ENCODE measurements at places on chromosomes 13 and 19.

DNA sequence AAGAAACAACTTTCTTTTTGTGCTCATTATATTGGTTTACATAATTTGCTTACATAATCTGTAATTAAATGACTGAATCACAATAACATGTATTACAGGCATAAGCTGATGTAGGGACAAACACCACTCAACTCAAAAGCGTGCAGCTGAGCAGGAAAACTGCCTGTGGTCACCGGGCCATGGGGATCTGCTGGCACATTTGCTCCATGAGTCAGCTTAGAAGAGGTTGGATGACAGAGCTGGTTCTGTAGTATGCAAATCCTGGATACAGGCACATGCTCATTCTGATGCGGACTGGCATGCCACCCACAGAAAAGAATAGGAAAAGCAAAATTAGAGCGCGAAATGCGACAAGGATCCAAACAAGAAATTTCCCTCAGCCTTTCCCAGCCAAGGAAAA lies 128.6 kb downstream of the USP12 start:
- no peak overlapping the region for H3K4me3 ChIP-seq
- no peak for DNase-seq
- peaks cover 6% of the 10 kb centered on the region for H3K4me1 ChIP-seq

GRCh38 chr13:99506634-99507033 lies 5.4 kb downstream of the TM9SF2 start:
- H3K4me1 ChIP-seq, result peaks cover 23% of the 10 kb centered on the region
- H3K27ac ChIP-seq, result no peak overlapping the region
- H3K4me3 ChIP-seq, result peak overlapping the region; percentile 36
- no peaks in the 10 kb centered on the region for H3K27me3 ChIP-seq
- H3K36me3 ChIP-seq, result peaks cover 32% of the 10 kb centered on the region

DNA sequence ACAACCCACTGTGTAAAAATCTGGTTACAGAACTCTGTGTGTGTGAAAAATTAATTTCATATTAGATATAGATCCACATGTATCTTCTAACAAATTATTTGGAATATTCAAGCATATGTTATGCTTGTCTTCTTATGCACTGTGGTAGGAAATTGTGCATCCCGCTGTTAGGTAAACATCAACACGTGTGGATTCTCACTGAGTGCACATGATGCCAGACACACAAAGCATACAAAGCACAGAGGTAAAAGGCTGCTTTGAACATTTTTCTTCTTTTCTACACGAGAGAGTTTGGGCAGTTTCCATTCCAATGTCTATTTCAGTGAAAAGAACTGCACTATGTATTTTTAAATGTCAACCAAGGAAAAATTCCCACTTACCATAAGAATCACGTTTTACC lies 354.9 kb downstream of the PCDH9 start:
- DNase-seq, result no peak
- H3K27ac ChIP-seq, result peak overlapping the region; percentile 50
- H3K4me1 ChIP-seq, result peaks cover 19% of the 10 kb centered on the region
- H3K27me3 ChIP-seq, result no peaks in the 10 kb centered on the region
- H3K4me3 ChIP-seq, result no peak overlapping the region

- peaks cover 5% of the 10 kb centered on the region for H3K36me3 ChIP-seq
- DNase-seq, result no peak
- no peak overlapping the region for H3K27ac ChIP-seq
- H3K27me3 ChIP-seq, result no peaks in the 10 kb centered on the region
- H3K4me3 ChIP-seq, result no peak overlapping the region
Measured at GRCh38 chr13:41763782-41764181, 197.1 kb downstream of the VWA8 start.

DNA sequence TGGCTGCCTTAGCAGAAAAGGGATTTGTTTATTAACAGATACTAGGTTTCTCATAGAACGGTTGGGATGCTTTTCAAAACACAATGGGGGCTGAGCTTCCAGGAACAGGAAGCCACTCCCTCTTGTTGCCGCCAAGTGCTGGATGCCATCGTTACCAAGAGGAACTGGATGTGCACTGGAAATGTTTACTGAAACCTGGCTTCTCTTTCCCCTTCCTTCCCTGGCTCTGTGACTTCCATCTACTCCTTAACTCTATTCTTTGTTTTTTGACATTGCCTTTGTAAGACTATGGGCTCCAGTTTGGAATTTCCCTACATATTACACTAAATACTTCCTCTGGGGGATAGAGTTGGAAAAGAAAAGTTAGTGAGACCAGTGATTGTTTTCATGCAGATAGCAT lies 11.7 kb upstream of the KL start:
- peaks cover 45% of the 10 kb centered on the region for H3K4me1 ChIP-seq
- H3K4me3 ChIP-seq, result no peak overlapping the region
- no peak for DNase-seq
- peak overlapping the region; percentile 4 for H3K27ac ChIP-seq

DNA sequence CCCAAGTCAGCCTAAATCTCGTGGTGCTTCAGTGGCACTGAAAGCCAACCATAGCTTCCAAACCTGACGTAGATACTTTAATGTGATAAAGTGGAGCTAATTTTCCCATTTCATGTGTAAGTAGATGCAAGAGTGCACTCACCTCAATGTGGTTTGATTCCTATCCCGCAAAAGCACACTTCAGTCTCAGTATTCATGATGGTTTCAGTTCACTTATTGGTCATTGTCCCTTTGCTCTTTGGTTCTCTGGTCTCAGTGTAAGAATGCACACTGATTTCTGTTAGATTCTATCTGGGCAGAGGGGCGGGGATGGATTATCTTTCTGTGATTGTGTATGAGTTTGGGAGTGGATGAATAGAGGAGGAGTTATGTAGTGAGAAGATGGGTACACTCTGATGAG lies 340.6 kb downstream of the KCNRG start:
- H3K27me3 ChIP-seq, result no peaks in the 10 kb centered on the region
- H3K4me3 ChIP-seq, result no peak overlapping the region
- peaks cover 19% of the 10 kb centered on the region for H3K4me1 ChIP-seq
- no peak for DNase-seq
- no peaks in the 10 kb centered on the region for H3K36me3 ChIP-seq

DNA sequence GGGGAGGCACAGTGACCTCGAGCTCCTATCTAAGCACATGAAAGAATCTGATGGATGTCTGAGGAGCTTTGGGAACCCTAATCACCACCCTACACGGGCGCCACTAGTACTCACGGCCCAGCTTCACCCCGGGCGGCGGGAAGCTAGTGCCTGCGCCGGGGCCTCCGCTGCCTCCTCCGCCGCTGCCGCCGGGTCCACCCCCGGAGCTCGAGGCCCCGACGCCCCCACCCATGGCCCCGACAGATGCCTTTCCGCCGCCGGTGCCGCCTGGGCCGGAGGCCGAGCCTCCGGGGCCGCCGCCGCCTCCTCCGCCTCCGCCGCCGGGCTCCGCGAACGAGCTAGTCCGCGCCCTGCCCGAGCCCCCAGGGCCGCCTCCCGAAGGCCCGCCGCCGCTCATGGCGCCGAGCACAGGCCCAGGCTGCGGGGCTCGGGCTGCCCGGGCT lies 312 bp downstream of the GSK3A start:
- peaks cover 16% of the 10 kb centered on the region for H3K27me3 ChIP-seq
- no peak for DNase-seq
- peaks cover 3% of the 10 kb centered on the region for H3K36me3 ChIP-seq
- H3K4me3 ChIP-seq, result peak overlapping the region; percentile 92
- H3K27ac ChIP-seq, result peak overlapping the region; percentile 96

GRCh38 chr19:45505151-45505995 lies 1.9 kb upstream of the VASP start:
- H3K36me3 ChIP-seq, result no peaks in the 10 kb centered on the region
- peaks cover 16% of the 10 kb centered on the region for H3K4me1 ChIP-seq
- no peak overlapping the region for H3K27ac ChIP-seq
- no peak for DNase-seq
- peak overlapping the region; percentile 77 for H3K4me3 ChIP-seq
- H3K27me3 ChIP-seq, result peaks cover 33% of the 10 kb centered on the region

Data from neural crest cell (in vitro differentiated cells).